ENCODE measurements at places on chromosomes 1 and 21. TPM values are rescaled to one million over a fixed set of nuclear protein-coding genes. Genes with fewer than 3 reads are reported as not detected.

GRCh38 chr1:5939271-5940170 is 52.7 kb downstream of the NPHP4 start:
- DNase-seq: no peak

The OR2T29 gene
- not detected for polyA plus RNA-seq

GRCh38 chr1:104264521-104264920 is 514.8 kb downstream of the AMY1C start:
- no peak for DNase-seq

DNA sequence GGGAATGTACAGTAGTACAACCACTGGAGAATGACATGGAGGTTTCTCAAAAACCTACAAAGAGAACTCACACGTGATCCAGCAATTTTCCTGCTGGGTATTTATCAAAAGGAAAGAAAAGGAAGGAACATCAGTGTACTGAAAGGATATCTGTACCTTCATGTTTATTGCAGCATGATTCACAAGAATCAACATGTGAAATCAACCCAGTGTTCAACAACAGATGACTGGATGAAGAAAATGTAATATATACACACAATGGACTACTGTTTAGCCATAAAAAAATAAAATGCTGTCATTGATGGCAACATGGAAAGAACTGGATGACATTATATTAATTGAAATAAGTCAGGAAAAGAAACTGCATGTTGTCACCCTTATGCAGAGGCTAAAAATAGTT is 19.0 kb upstream of the CYP4A11 start:
- DNase-seq: no peak

DNA sequence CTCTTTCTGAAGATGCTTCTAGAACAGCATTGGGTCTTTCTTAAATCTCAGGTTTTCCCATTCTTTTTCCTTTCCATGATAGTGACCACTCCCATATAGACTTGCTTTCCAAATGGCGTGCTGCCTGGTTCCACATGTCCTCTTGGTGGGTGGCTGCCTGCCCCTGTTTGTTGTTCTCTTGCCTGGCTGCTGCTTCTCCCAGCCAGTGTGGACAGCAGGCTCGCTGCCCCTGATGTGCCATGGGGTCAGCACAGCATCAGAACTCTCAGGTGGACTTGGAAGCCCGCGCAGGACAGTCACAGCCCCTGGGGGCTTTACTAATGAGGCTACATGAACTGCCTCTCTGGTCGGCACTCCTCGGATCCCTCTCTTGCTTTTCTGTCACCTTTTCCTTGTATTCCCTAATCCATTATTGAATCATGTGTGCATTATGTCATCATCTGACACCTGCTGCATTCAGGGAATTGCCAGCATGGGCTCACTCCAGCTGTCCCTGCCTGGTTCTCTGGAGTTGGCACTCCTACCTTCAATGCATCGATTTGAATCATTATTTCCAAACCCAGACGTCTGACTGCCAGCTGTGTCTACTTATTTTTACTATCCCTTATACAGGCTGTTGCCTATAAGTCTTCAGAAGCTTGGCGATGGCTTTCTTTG is 100.5 kb upstream of the COA6 start:
- DNase-seq: no peak
